ENCODE measurements at places on chromosomes 5 and 9. TPM values are rescaled to one million over a fixed set of nuclear protein-coding genes. Genes with fewer than 3 reads are reported as not detected.

Gene PIP5K1B
- polyA plus RNA-seq, result 4.1 TPM

Gene GRM6
- polyA plus RNA-seq, result 1.5 TPM

Gene KCTD16
- 0.39 TPM for polyA plus RNA-seq

Gene WDR38
- 4.4 TPM for polyA plus RNA-seq

Gene RANBP3L
- polyA plus RNA-seq, result 2.8 TPM

Gene SLCO6A1
- polyA plus RNA-seq, result not detected

Gene PCDHA6
- 0.37 TPM for polyA plus RNA-seq

Gene MEGF10
- polyA plus RNA-seq, result 1.5 TPM

Gene GCNT4
- polyA plus RNA-seq, result 0.96 TPM

Gene IFNA21
- not detected for polyA plus RNA-seq

Gene PCDHA13
- 0.08 TPM for polyA plus RNA-seq

Gene PCDHA12
- polyA plus RNA-seq, result 0.14 TPM

Gene TLR4
- polyA plus RNA-seq, result 12.8 TPM

Gene PHAX
- polyA plus RNA-seq, result 65.2 TPM

Gene IL5
- polyA plus RNA-seq, result not detected
